Activated T-helper 1 cell treated with anti-CD3 and anti-CD28 coated beads, Interleukin-12 subunit alpha, Interleukin-12 subunit beta, Interleukin-2, Interleukin-4 antibody, amounts not matched to agents 30 ng/mL and 10 ng/mL and 1 ng/mL, durations not matched to agents 14 hours and 24 hours and 36 hours (primary cell): ENCODE measurements at places on chromosomes 1 and 21. TPM values are rescaled to one million over a fixed set of nuclear protein-coding genes. Genes with fewer than 3 reads are reported as not detected.
A peak's percentile ranks its signal among the peaks of the same experiment; 100 is the strongest.

GRCh38 chr1:228112617-228113016 lies 3.5 kb upstream of the MRPL55 start:
- H3K36me3 ChIP-seq, result no peaks in the 10 kb centered on the region
- H3K4me1 ChIP-seq, result peaks cover 20% of the 10 kb centered on the region
- no peak for DNase-seq
- peaks cover 3% of the 10 kb centered on the region for H3K27me3 ChIP-seq
- no peak overlapping the region for H3K27ac ChIP-seq

DNA sequence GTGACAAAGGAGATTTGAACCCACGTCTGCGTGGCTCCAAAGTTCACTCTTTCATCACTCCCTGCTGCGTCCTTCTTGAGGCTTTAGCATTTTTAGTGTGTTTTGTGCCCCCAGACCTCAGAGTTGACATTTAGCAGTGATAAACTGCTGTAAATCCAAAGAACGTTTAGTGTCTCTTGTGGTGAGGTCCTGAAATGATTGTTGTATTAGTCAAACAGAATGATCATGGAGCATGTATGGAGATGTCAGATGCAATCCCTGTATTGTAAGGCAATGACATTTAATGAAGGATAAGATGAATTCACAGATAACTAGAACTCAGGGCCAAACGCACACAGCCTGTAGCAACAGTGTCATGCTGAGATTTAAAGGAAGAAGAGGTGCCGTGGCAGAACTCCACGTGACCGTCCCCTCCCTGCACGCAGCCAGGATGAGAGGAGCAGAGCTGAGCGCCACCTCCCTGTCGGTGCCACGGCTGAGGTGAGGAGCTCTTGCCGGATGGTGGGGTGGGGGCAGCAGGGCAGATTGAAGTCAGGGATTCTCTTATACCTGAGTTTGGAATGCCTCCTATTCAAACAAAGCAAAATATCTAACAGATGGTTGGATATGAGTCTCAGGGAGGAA lies 30.1 kb downstream of the NTPCR start:
- no peak overlapping the region for H3K27ac ChIP-seq
- no peaks in the 10 kb centered on the region for H3K27me3 ChIP-seq

DNA sequence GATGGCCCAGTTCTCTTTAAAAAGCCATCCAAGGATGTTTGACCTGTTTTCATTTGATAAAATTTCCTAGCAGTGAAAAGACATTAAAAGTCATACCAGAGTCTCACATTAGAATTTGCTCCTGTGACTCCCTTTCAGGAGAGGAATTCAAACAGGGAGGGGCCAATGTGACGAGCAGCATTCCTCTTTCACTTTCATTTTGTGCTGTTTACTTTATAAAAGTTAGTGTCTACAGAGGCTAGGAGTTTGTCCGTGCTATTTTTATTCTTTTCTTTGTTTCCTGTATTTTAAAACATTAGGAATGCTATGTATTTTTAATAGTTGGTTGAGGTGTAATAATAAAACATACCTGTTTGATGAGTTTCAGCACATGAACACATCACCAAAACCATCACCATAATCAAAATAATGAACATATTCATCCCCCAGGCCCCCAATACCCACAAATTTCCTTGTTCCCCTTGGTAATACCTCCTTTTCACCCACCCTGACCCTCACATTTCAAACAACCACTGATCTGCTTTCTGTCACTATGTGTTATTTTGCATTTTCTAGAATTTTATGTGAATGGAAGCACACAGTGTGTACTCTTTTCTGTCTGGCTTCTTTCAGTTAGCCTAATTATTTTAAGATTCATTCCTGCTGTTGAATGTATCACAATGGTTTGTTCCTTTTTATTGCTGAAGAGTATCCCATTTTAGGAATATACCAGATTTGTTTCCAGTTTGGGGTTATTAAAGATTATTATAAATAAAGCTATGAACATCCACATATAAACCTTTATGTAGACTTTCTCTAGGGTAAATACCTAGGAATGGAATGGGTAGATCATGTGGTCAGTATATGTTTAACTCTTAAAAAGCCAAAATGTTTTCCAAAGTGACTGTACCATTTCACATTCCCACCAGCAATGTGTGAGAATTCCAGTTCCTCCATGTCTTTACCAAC lies 129.5 kb downstream of the TENT5C start:
- peak overlapping the region; percentile 60 for H3K27ac ChIP-seq
- peak overlapping the region; percentile 65 for H3K4me3 ChIP-seq
- H3K4me1 ChIP-seq, result peaks cover 14% of the 10 kb centered on the region
- H3K27me3 ChIP-seq, result peaks cover 12% of the 10 kb centered on the region
- H3K36me3 ChIP-seq, result peaks cover 2% of the 10 kb centered on the region

The PLEKHN1 gene
- 1.7 and 1.8 TPM in 2 replicates for total RNA-seq

DNA sequence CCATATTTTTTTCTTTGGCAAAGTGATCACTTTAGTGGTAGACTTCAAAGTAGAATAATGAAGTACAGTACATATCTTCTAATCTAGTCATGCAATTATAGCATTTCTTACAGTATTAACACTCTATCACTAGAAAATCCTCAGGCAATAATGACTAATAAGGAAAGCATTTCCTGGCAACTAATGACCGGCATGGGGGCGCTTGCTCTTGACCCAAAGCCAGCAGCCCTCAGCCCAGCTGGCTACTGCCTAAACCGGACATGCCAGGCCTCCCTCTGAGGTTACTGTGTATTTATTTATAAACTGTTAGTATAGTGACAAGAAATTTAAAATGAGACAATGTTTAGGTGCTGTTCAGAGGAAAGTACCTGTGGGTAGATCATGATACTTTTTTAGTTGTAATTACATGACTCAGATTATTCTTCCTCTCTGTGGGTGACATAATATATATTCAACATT lies 633.8 kb downstream of the PTPRC start:
- H3K4me3 ChIP-seq, result no peak overlapping the region
- H3K36me3 ChIP-seq, result no peaks in the 10 kb centered on the region
- peaks cover 2% of the 10 kb centered on the region for H3K27me3 ChIP-seq
- DNase-seq, result no peak

GRCh38 chr1:236389253-236389652 lies 4.8 kb upstream of the EDARADD start:
- no peaks in the 10 kb centered on the region for H3K36me3 ChIP-seq
- H3K4me3 ChIP-seq, result no peak overlapping the region
- DNase-seq, result no peak
- H3K27ac ChIP-seq, result no peak overlapping the region
